ENCODE measurements at places on chromosomes 6 and 20.

GRCh38 chr6:133339543-133340384, 98.6 kb downstream of the EYA4 start:
- no peak for DNase-seq

DNA sequence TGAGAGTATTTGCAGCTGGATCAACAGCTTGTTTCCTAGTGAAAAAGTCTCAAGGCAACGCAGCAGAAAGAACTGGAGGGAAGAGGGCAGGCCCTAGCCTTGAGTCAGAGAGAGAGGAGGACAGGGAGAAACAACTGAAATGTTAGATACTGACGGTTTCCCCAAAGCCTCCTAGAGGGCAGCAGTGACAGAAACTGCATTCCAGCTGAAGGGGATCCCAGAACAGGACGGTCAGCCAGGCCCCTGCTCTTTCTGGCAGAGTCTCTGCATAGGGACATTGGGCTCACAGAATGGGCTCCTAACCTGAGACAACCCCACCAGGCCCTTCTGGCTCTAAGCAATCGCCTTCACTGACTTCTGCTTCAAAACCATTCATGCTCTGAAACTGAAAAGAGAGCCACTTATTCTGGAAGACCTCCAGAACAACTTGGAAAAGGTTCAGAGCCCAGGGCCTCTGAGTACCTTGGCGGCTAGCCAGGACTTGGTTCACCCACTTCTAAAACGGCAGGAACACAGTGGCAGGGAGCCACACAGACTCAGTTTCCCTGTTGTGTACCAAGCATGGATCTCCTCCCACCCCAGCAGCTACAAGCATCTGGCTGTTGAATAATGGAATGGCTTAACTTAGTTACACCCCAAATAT, 72.9 kb downstream of the PSMB1 start:
- peak; percentile 35 for DNase-seq

DNA sequence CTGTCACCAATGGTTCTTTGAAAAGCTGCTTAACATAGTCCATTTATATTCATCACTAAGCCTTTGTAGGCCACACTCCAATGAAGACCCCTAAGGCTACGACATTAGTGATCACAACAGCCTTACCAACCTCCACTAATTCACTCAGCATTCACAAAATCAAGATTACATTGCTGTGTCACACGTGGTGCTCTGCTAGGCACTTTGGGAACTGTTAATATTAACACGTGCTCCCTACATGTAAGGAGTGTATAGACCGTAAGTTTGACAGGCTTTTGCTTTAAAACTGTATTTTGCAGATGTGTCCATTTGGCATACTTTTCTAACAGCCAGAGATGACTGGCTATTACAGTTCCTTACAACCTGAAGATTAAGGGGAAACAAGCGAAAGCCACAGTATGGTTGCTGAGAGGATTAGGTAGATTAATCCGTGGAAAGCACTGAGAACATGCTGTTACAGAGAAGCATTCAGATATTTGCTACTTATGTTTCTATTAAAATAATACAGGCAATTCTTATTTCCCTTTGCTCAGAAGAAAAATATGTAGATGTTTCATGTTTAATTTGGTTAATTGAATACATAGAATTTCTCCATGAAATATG, 69.7 kb downstream of the SAMD3 start:
- no peak for DNase-seq

DNA sequence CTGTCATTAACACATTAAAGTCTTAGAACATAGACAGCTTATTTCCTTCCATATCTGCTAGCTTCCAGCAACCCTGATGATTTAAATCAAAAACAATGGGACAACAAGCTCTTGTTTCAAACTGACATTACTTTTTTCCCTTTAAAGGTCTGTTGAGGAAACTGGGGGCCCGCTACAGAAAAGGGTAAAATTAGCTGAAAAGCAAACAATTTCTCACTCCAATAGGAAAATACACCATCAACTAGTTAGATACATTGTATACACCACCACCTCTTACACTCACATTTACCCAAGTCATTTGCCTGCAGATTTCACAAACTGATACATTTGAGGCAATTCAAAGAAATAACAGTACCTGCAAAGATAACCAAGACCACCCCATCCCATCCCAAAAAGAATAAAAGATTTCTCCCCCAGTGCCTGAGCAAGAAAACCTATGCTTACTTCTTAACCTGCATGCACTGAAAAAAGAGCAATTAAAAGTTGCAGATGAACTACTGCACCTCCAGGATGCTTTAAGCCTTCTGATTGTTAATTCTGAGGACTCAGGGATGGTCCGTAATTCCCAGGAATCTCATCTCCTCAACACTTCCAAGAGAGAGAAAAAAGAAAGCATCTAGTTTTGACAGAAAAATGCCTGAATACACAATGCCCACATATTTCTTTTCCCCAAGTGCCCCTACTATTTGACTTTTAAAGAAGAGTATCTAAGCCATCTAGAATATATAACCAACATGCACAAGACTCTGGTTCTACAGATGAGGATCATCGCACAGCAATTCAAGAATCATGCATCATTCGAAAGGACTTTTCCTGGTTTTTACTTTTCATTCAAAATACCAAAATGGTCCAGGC, 5.6 kb downstream of the ZMYND8 start:
- peak; percentile 58 for DNase-seq

- DNase-seq: no peak
Observed at GRCh38 chr6:44732243-44732642, 344.7 kb downstream of the CDC5L start.

- no peak for DNase-seq
Observed at GRCh38 chr6:26187981-26188635, 100.9 kb downstream of the HFE start.

- no peak for DNase-seq
Observed at GRCh38 chr6:160393891-160394653, 45.9 kb downstream of the SLC22A3 start.

- no peak for DNase-seq
Observed at GRCh38 chr20:49100972-49101371, 54.9 kb downstream of the CSE1L start.

All from globus pallidus (tissue), 1 donor.